ENCODE measurements at places on chromosomes 13 and 19.

GRCh38 chr19:23665651-23666410 lies 21.2 kb downstream of the ZNF675 start:
- DNase-seq, result no peak

GRCh38 chr13:75792526-75793187 lies 156.5 kb downstream of the LMO7 start:
- no peak for DNase-seq

DNA sequence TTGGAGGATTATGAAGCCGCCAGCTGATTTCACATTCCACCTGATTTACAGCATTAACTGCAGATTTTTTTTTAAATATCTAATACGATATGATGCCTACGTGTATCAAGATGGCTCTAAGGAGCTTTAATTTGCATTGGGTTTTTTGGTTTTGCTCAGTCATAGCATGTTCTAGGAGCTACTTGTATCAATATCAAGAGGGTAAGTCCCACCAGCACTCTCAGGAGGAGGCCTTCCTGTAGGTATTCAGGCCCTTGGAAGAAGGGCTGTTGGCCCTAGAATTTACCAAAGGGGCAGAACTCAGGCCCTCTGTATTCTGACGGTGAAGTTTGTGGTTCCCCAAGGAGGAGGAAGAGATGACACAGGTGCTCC lies 97.2 kb upstream of the IPO5 start:
- no peak for DNase-seq

- DNase-seq, result no peak
Measured at GRCh38 chr13:59665732-59666131, 498.0 kb downstream of the DIAPH3 start.

- DNase-seq, result no peak
Measured at GRCh38 chr13:21871382-21871781, 200.5 kb downstream of the FGF9 start.

- DNase-seq, result no peak
Measured at GRCh38 chr13:44400736-44401135, 27.1 kb downstream of the SERP2 start.

GRCh38 chr13:114264886-114265611 lies 16.4 kb upstream of the UPF3A start:
- no peak for DNase-seq

DNA sequence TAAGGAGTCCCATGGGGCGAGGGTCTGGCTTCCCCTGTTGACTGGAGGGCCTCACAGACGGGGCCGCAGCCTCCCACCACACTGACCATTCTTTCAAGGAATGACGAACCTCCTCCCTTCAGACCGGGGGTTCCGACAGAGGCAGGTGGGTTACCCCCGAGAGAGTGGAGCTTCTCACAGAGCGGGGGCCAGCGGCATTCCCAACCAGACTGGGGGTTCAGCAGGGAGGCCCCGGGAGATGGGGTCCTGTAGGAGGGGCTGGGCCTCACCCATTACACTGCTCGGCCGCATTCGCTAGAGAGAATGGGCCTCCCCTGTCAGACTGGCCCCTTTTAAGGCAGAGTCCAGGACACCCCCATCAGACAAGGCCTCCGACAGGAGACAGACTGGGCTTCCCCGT lies 15.6 kb upstream of the C2CD4C start:
- no peak for DNase-seq

DNA sequence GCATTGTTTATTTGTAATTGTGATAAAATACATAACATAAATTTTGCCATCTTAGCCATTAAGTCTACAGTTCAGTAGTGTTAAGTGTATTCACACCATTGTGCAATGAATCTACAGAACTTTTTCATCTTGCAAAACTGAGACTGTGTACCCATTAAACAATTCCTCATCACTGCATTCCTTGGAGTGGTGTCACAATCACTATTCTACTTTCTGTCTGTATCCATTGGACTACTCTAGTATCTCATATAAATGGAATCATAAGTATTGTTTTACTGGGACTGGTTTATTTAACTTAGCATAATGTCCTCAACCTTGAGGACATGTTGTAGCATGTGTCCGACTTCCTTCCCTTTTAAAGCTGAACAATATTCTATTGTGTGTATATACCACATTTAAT lies 36.8 kb downstream of the UFM1 start:
- DNase-seq, result no peak

- no peak for DNase-seq
Measured at GRCh38 chr13:70714993-70715392, 606.7 kb upstream of the KLHL1 start.

GRCh38 chr13:20351281-20352022 lies 119.3 kb upstream of the GJB6 start:
- DNase-seq, result no peak

- DNase-seq, result no peak
Measured at GRCh38 chr13:111219950-111220349, 100.5 kb upstream of the TEX29 start.

DNA sequence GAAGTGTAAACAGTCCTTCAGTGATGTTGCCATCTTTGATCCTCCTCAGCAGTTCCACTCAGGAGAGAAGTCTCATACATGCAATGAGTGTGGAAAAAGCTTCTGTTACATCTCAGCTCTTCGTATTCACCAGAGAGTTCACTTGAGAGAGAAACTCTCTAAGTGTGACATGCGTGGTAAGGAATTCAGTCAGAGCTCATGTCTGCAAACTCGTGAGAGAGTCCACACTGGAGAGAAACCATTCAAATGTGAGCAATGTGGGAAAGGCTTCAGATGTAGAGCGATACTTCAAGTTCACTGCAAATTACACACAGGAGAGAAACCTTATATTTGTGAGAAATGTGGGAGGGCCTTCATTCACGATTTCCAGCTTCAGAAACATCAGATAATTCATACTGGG lies 7.7 kb downstream of the ZNF230 start:
- no peak for DNase-seq

- no peak for DNase-seq
Measured at GRCh38 chr19:50477751-50478515, 1.3 kb upstream of the GARIN5A start.

- DNase-seq, result no peak
Measured at GRCh38 chr13:32125751-32126150, 94.2 kb downstream of the FRY start.

DNA sequence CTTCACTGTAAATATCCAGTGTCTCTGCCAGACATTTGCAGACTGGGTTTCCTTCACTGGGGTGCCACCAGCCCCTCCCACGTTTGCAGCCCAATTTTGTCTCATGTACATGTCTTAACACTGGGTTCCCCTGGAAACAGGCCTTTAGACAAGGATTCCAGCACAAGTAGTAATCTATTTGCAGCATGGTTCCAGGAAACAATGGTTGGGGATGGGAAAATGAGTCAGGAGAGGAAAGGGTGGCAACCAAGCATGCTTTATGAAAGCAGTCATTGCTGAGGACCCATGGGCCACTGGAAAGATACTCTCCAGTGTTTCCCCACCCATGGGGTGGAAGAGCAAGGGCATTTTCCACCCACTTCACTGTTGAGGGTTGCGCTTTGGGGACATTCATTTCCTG lies 53.6 kb upstream of the FARP1 start:
- DNase-seq, result no peak

DNA sequence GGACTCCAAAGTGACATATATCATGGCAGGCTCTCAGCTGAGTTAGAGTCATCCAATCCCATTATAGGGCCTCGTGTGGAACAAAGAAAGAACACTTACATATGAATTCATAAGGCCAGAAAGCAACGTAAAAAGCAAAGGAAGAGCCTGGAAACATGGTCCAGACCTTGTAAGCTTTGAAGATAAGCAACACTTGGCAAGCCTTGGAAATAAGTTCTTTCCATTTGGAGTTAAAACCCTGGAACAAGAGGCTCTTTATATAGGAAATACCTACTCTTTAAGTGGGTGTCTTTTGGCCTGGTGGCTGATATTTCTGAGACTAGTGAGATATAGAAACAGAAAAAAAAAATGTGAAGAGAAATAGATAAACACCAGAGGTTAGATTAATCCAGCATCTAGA lies 49.4 kb downstream of the ZAR1L start:
- no peak for DNase-seq

DNA sequence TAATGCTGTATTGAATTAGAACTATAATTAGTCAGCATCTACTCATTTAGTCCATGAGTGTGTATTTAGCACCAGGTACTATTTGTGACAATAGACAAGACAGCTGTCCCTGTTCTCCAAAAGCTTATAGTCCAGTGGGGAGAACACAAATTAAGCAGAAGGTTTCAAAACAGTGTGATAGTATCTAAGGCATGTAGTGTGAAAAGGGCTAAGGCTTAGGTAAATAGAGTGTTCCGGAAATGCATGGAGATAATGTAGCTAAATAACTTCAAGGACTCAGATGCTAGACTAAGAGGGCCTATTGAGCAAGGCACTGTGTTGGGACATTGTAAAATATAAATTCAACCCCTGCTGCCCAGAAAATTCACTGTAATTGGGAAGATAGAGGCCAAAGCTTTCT lies 144.1 kb upstream of the MIR17HG start:
- DNase-seq, result no peak

DNA sequence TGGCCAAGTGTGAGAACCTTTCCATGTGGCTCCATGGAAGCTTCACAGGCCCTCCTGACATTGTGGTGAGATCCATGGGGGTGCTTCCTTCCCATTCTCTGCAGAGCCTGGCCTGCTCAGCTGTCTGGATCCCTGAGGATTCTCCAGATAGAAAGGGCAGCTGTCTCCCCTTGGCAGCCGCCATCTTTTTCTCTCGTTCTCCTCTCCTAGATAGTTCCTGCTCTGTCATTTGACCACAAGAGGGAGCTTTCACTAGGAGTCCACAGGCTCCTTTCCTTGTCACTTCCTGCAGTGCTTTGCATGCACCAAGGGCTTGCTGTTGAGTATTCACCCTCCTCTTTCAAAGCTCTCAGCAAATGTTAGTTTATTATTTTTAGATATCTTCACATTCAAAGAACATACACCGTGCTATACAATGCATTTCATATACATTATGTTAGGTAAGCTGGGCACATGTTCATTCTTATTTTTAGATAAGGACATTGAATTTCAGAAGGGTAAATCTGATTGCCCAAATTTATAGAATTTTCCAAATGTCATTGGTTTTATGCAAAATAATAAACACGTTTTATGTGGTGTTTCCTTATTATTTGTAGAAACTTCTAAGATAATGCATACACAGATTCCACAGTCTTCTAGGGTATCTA lies 133.2 kb downstream of the FRY start:
- no peak for DNase-seq

- no peak for DNase-seq
Measured at GRCh38 chr13:71722206-71722605, 144.8 kb downstream of the DACH1 start.

- no peak for DNase-seq
Measured at GRCh38 chr13:59449750-59450149, 714.0 kb downstream of the DIAPH3 start.

- DNase-seq, result no peak
Measured at GRCh38 chr13:95530178-95530577, 22.3 kb upstream of the CLDN10 start.

DNA sequence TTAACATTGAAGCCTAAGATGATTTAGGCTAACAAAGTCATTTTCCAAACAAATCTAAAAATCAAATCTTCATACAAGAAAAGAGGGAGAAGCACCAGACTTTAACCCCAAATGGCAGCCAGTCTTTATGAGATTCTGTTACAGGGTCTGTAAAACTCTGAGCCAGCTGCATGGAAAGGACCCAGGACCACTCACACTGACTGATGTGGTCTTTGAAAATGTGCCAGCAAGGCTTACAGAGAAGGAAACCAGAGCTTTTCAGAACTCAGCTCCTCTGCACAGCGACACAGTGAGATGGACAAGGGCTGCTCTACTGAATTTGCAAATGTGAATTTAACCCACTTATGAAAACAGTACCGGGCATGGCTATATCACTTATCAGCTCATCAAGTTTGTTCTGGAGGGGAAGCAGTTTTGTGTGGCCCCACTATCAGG lies 98.8 kb upstream of the SERP2 start:
- DNase-seq, result no peak

DNA sequence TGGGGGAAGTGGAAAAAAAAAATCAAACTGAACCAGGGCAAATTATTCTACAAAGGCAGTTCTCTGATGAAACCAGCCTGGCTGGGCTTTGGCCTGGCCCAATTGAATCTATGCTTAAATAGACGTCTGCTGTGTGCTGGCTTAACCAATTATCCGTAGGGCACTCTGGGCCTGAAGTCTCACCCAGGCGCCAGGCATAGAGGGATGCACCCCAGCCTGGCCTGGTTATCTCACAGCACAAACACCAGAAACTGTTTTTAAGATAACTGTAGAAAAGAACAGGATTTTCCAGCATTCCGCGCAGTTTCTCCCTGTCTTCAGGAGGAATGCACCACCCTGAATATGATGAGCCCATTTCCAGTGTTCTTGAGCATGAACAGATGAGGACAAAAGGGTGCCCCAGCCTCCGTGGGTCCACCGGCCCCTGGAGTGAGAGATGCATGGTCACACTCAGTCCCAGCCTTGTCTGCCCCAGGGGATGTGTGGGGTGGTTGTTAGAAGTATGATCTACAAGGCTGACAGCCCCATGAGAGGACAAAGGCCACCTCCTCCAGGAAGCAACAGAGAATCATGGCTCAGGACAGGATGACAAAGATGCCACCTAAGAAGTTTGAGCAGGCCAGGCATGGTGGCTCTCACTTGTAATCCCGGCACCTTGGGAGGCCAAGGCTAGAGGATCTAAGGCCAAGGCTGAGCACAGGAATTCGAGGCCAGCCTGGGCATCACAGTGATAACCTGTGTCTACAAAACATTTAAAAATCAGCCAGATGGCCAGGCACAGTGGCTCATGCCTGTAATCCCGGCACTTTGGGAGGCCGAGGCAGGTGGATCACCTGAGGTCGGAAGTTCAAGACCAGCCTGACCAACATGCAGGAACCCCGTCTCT lies 50.2 kb downstream of the PEPD start:
- no peak for DNase-seq

- no peak for DNase-seq
Measured at GRCh38 chr13:46743191-46743590, 53.8 kb downstream of the ESD start.

- DNase-seq, result no peak
Measured at GRCh38 chr13:35512271-35512920, 35.9 kb upstream of the MAB21L1 start.

DNA sequence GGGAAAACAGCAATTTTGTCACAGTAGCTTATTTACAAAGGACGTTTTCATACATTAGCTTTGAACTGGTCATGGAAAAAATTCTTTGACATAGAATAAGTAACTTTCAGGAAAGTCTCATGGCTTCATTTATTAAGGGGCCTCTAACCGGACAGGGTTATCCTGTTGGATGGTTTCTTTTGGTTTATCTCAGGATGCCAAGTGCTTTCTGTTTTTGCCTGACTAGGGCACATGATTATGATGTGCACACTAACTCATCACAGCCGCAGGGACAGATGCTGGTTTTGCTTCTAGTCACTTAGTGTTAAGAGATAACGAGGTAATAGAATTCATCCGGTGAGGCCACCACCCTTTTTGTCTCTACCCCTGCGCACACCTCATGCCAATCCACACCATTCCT lies 53.0 kb downstream of the TGDS start:
- no peak for DNase-seq

GRCh38 chr19:1841209-1841924 lies 6.9 kb downstream of the REXO1 start:
- DNase-seq, result no peak

DNA sequence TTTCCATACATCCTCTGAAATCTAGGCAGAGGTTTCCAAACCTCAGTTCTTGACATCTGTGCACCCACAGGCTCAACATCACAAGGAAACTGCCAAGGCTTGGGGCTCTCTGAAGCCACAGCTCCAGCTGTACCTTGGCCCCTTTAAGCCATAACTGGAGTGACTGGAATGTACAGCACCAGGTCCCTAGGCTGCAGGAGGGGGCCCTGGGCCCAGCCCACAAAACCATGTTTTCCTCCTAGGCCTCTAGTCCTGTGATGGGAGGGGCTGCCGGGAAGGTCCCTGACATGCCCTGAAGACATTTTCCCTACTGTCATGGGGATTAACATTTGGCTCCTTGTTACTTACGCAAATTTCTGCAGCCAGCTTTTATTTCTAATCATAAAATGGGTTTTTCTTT lies 1093.0 kb upstream of the PCDH9 start:
- no peak for DNase-seq
